ENCODE measurements at places on chromosomes 16 and 17.

DNA sequence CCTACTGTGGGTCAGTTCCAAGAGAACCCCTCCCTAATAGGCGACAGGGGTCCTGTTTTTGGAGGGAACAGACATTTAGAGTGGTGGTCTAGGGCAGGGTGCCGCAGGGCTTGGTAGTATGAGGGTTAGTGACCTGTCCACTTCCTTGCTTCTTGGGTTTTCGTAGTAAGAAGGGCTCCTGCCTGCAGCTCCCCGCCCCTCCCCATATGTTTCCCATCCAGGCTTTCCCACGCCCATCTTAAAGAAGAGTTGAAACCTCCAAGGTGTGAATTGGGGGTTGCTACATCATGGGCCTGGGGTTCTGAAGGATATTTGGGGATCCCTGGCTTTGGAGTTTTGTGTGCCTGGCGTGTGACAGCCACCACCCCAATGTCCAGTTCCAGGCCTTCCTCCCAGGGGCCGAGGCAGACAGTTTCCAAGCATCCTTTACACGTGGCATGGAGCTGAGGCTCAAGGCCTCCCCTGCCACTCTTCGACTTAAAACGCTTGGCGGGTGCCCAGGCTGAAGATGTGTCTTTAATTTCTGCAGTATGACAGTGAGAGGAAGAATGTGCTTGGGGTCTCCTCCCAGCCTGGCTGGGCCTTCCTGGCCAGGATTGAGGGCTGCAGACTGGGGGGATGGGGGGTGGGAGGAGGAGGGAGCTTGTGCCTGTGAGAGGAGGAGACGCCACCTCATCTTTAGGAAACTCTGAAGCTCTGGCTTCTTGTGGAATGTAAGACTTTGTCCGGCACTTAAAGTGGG, 2.3 kb upstream of the COL1A1 start:
- no peak for DNase-seq

DNA sequence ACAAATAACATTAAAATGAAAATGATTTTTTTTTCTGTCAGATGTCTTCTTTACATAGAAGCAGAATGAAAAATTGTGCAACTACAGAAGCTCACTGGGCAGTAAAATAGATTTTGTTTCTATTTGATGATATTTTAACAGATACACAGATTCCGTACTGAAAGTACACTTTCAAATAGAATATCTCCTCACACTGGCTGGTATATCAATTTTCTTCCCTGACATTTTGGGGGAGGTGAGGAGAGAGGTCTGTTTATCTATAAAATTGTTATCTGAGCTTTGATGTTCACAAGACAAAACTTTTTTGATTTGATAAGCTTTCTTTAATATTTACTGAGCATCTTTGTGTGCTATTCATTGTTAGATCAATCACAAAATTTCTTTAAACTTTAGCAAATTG, 124.3 kb upstream of the NACA2 start:
- DNase-seq, result no peak

DNA sequence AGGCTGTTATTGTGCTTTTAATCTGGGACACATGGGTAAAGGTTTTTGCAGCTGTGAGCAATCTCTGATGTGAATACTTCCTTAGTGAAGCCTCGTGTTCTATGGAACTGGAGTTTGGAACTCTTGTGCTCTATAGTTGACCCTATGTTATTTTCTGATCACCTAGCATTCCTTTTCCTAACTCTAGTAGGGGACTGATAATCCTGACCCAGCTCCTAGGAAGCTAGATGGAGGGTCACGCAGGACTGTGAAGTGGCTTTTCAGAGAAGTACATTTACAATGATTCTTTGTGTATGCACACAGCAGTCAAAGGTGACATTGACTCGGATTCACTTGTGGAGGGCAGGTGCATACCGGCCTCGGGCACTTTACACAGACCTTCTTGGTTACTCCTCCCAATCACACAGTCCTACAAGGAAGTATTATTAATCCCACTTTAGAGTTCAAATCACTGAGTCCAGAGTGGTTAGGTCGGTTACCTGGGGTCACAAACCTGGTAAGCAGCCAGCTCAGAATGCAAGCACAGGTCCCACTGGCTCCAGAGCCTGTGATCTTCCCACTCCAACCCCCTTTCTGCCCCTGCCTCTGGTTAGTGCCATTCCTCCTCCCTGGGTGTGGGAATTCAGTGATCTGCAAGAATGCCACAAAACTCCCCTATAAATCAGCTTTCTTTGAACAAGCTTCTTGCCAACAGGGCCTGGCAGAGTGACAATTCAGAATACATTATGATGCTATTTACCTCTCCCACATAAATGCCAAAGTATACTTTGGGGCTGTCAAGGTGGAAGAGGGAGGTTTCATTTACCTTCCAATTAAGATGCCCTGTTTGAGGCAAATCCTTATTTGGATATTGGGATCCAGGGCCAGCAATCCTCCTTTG, 7.1 kb downstream of the CHD9NB start:
- no peak for DNase-seq

- DNase-seq, result no peak
These were observed 11.0 kb downstream of the DCAKD start for GRCh38 chr17:45040459-45040858.

DNA sequence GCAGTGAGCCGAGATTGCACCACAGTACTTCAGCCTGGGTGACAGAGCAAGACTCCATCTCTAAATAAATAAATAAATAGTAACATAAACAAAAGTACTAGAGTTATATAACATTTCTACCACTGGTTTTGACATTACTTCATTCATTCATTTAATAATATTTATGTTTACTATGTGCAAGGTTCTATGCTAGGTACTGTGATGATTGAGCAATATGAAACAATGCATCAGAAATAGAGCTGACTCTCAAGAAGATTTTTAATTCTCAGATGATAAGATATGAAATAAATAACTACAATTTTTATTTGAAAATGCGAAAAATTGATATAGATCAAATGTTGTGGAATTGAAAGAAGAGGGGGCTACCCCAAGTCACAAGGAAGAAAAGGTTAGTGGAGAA, 8.9 kb upstream of the MED13 start:
- DNase-seq, result no peak

DNA sequence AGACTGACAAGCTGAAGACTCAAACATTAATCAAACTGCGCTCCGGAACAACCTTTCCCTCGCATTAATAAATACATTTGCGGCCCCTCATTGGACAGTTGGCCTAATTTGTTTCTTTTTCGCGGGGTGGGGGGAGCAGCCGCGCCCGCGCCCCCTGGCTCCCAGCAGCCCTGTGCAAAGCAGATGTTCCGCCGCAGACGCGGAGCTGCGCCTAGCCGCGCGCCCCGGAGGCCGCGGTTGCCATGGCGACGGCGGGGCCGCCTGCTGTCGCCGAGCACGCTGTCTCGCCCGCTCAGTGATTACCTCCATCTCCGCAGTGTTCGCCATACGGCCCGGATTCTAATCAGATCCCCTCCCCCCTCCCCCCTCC, 25.5 kb downstream of the COPZ2 start:
- DNase-seq, result no peak

- DNase-seq, result no peak
These were observed 1.7 kb downstream of the TBKBP1 start for GRCh38 chr17:47695429-47696376.

- no peak for DNase-seq
These were observed 19.9 kb upstream of the RAB11FIP4 start for GRCh38 chr17:31371511-31372097.

GRCh38 chr17:7220593-7221277, 997 bp downstream of the ACADVL start:
- no peak for DNase-seq

- no peak for DNase-seq
These were observed 458.7 kb upstream of the ZFHX3 start for GRCh38 chr16:73506568-73507056.

- no peak for DNase-seq
These were observed 126.9 kb downstream of the KIF2B start for GRCh38 chr17:53949473-53950090.

GRCh38 chr16:11071829-11072228, 127.5 kb downstream of the CLEC16A start:
- no peak for DNase-seq

DNA sequence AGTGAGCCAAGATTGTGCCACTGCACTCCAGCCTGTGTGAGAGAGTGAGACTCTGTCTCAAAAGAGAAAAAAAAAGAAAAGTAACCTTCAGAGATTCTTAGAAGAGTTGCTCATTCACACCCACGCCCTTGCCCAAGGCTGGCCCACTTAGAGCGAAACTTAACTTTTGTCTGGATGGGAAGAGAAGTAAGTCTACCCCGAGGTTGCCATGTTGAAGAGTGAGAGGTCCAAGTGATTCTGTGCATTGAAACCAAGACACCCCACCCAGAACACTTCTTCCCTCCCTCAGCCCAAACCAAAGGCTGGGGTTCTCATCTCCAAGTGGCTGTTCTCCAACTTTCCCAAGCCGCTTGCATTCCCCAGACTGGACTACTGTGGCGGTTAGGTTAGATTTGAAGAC, 2.4 kb upstream of the CISD3 start:
- DNase-seq, result no peak

DNA sequence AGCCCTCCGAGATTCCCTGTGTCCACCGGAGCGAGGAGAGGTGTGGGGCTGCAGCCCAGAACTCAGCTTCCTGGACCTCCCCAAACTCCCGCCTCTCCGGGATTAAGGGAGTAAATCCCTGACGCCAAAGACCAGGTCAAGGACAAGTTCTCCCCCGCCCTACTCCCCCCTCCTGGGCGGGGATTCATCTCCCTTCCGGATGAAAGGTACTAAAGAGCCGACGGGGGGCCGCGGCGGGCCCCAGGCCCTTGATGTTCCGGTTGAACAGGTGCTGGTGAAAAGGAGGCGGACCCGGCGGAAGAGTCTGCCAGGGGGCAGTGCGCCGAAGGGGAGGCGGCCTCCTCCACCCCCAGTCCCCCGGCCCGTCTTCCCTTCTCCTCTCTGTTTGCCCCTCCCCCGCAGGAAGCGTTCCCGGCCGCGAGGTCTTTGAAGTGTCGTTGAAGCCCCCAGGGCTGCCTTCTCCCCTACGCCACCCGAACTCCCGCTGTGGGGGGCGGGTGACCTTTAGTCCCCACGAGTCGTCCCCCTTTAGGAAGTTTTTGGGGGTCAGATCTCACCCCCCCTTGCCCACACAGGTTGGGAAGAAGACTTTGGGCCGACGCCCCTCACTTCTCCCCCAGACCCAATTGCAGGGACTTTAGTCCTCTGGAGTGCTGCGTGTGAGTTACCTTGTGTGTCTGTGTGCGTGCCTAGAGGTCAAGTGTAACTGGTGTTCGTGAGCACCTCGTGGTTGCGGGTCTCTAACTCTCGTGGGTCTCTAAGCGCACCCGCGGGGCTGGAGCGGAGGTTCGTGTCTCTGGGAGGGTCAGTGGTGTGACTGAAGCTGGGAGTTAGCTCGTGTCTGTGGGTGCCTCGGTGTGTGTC, 1.1 kb upstream of the MLLT6 start:
- DNase-seq, result no peak

GRCh38 chr17:74340470-74341023, 14.5 kb downstream of the KIF19 start:
- DNase-seq, result no peak
